Stimulated activated CD8-positive, alpha-beta memory T cell treated with anti-CD3 and anti-CD28 coated beads, Interleukin-4, amount 100 ng/mL, for 24 hours (primary cell): ENCODE measurements at places on chromosomes 3 and 15.
A peak's percentile ranks its signal among the peaks of the same experiment; 100 is the strongest.

GRCh38 chr15:67305506-67305905, 50.9 kb downstream of the IQCH start:
- DNase-seq: no peak

GRCh38 chr15:101453123-101454120, 36.1 kb downstream of the PCSK6 start:
- DNase-seq: no peak

GRCh38 chr3:33428734-33429133, 11.5 kb downstream of the UBP1 start:
- DNase-seq: no peak

- no peak for DNase-seq
Observed at GRCh38 chr15:60115579-60116380, 111.7 kb downstream of the FOXB1 start.

- no peak for DNase-seq
Observed at GRCh38 chr3:15309662-15310335, 22.6 kb downstream of the SH3BP5 start.

- no peak for DNase-seq
Observed at GRCh38 chr3:15798533-15799245, 910 bp upstream of the ANKRD28 start.

DNA sequence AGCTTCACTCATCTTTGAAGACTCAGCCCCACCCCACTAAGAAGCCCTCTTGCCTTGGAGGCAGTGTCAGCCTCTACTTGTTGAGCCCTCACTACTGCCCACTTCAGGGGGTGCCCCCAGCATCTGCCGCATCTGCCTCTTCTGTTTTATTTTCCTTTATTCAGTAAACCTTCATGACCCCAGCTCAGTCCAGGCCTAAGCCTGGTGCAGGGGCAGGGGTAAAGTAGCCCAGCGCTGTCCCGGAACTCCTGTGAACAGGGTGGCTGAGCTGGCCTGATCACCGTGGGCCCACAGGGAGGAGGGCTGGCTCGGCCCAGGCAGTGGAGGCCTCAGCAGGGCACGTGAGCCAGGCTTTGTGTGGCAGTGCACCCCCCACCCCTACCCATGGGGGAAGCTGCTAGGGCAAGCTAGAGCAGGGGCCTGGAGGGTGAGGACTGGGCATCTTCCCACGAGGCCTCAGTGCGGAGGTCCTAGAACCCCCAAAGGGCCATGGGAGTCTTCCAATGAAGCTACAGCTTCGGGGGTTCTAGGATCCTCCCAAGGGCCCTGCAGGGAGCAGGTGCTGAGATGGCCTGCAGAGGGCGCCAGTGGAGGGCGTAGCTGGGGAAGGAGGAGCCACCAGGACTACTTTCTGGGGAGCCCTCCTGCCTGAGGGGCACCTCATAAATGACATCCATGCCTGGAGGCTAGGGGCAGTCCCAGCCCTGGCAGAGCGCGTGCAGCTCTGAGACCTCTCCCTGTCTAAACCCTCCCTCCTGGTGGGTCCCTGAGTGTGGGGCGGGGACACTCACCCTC, 36.0 kb downstream of the TSPAN3 start:
- peak; percentile 38 for DNase-seq

- no peak for DNase-seq
Observed at GRCh38 chr3:122987736-122988319, 39.7 kb downstream of the SEMA5B start.

GRCh38 chr3:162094301-162094700, 597.7 kb downstream of the OTOL1 start:
- no peak for DNase-seq

- no peak for DNase-seq
Observed at GRCh38 chr15:92833106-92833433, 67.1 kb upstream of the CHD2 start.

DNA sequence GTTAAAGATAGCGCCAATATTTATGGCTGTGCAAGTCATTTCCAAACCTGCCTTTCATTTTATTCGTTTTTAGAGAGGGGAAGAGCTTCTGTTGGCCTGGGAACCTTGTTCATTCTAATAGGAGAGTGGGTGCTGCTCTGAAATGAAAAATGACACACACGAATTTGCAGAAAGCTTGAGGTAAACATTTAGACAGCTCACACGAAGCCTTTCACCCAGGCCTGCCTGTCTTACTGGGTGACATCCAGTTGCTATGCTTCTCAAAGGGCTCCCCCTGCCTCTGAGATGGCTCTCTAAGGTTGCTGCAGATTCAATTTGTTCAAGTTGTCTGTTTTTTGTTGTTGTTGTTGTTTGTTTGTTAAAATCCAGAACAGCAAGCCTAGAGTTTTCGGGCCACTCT, 18.2 kb downstream of the PEX5L start:
- DNase-seq: no peak

GRCh38 chr3:155352900-155353490, 59.5 kb upstream of the STRIT1 start:
- DNase-seq: no peak

DNA sequence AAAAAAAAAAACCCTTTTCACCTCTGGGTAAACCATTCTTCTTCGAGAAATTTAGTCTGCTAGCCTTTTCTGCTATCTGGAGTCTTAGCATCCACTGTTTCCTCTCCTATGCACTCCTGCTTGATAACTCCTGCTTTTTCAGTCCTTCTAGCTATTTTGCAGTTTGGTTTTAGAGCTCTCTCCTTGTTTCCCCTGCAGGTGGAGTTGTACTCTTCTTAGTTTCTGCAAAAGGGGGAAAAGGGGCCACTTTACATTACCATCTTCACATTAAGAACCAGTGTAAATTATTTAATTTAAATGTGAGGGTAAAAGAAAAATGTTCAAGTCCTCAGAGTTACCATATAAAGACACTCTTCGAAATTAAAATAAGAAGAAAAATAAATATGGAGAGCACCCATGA, 23.6 kb upstream of the MYLK start:
- DNase-seq: no peak

GRCh38 chr3:147361454-147362420, 44.6 kb downstream of the ZIC4 start:
- DNase-seq: peak; percentile 4

- no peak for DNase-seq
Observed at GRCh38 chr3:140443073-140443472, 234.8 kb upstream of the TRIM42 start.

- DNase-seq: no peak
Observed at GRCh38 chr15:28044121-28044672, 54.9 kb downstream of the OCA2 start.

DNA sequence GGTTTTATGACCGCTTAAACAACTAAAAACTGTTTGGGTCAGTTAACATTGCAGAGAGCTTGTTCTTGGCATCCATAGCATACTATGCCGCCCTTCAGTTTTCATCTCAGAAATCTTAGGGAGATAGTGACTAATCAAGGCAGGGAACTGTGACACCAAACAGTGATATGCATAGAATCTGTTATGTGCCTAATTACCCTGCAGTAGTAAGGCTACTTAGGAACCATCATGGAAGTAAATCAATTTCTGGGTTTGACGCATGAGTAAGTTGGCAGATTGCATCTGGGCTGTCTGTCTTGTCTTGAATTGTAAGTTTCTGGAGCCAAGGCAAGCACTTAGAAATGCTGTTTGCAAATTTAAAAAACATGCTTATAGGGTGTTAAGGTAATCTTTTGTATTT, 22.5 kb downstream of the KCTD6 start:
- no peak for DNase-seq

DNA sequence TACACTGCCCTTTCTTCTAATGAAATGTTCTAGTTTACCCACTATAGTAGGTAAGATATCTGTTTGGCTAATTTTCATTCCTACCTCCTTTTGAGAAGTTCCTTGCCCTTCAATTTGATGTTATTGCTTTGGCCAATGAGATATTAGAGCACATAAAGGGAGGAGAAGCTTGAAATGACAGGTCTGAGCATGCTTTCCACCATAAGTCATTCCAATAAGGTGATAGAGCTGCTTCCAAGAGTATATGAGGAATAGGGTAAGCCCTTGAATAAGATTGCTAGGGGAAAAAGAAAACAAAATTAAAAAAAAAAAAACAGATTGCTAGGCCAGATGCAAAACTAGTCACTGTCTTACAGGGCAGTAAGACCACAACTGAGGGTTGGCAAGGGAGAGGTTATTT, 78.9 kb upstream of the TRIM42 start:
- DNase-seq: no peak

- no peak for DNase-seq
Observed at GRCh38 chr3:98650971-98651779, 57.8 kb upstream of the CPOX start.

DNA sequence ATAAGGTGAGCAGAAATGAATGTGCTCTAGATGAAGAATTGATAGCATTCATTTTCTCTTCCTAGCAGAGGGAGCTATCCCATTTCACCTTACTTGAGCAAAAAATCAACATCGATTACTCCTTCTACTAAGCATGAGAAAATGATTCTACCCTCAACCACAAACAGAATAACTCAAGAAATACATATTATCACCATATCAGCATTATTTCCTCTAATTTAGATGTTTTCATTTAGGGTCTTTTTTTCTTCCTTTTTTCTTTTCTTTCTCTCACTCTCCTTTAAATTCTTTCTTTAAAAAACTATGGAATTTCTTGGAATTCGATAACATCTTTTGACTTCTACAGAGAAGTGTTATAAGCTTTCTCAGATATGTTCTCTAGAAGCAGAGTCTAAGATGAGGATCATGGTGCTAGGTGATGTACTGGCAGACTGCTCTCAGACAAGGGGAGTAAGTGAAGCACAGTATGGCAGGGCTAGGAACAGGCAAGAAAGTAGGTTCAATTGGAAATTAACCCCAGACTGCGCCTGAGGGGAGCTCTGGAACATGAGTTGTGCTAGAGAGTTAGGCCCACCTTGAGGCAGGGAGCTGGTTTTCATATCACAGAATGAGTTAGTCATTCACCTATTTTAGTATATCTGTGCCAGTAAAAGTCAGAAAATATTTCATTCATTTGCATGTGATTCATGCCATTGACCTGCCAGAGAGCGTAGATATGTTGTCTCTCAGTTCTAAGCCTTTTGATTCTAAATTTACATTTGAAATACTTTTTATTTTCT, 279.2 kb upstream of the KCNH8 start:
- DNase-seq: no peak

- DNase-seq: no peak
Observed at GRCh38 chr3:59766200-59766872, 716.5 kb upstream of the CFAP20DC start.

DNA sequence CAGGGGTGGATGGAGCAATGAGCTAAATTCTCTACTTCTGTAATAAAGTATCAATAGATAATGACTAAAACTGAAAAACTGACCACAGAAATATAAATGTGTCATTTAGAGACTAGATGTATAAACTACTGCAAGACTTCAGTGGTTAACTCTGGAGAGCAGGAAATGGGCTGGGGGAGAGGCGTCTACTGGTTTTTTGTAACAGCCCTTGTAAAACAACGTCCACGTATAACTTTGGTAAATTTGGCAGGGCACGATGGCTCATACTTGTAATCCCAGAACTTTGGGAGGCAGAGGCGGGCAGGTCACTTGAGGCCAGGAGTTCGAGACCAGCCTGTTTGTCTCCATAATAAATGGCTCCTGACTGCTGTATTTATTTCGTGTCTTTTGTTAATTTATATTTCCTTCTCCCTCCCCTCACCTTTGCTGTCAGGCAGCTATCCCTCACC, 12.5 kb downstream of the RAB27A start:
- DNase-seq: no peak

DNA sequence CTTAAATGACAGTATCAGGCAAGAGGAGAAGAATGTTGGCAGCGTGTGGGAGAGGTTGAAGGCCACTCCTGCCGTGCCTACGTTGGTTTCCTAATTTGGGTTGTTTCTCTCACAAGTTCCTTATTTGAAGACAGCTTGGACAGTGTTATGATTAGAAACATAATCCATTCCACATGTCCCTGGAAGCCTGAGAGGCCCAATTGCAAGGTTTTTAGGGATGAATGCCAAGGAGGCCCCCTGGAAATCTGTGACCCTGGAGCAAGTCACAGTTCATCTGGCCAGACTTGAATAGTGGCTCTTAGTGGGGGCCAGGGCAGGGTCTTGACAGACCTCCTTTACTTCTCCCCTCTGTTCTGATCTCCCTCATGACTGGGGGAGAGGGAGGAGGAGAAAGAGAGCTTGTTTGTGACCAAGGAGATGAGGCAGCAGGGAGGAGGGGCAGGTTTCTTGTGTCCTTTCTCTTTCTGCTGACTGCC, 584.4 kb upstream of the TBL1XR1 start:
- no peak for DNase-seq

DNA sequence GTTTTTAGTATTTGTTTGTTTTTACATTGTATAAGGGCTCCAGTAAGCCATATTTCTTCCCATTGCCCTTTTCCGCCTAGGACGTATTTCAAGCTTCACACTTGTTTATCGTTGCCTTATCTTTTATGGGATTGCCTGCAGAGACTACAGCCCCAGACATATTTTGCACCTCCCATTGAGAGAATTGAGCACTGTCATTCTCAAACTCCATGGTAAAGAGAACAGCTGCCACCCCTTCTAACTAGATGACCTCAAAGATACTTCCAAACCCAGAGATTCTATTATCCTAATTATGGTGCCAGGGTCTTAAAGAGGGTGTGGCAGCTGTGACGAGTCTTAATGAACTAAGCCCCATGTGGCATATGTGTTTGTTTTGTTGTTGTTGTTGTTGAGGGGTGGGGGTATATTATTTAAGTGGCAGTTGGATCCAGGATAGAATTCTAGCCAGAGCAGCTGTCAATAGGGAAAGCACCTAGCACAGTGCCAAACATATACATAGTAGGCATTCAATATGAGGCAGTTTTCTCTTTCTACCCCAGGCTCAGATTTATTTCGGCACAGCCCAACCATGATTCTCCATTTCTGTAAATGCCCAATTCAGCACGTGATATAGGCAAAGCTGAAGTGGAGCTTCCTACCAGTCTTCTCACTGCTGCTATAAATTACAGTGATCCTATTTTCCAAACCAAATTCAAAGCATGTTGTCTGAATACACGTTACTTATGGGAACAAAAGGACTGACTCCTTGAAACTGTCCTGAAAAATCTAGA, 932 bp upstream of the TP53BP1 start:
- no peak for DNase-seq

GRCh38 chr3:195151866-195152541, 119.0 kb downstream of the XXYLT1 start:
- DNase-seq: no peak

DNA sequence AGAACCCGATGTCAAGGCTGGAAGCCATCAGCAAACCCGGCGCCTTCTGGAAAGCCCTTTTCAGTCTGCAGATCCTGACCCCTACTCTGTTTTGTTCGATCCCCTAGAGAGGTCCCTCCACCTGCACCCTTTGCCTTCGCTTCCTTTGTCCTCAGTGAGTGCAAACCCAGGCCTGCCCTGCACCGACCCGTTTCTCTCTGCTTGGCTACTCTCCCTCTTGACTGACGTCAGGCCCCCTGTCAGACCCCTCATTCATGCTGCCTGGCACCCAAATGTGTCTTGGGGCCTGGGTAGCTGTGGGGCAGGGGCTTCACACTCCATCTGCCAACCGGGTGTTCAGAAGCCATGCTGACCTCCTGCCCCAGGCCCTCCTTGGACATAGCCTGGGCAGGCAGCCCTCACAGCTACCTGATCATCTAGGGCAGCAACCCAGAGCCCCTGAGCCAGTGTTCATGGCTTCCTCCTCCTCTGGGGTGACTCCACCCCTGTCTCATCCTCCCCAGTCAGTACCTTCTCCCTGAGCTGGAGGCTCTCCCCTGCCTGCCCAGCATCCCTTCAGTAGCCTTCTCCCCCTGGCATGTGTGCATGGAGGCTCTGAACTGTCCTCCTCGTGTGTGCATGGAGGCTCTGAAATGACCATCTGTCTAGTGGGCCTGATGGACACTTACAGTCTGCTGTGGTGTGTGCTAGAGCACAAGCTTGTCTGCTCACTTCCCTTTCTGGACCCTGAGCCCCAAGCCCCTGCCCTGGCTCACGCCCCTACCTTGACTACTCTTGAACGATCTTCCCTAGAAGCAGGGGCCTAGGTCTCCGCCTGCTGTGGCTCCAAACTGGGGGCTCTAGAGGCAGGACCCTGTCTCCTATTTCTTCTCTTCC, 69.4 kb downstream of the EXOG start:
- no peak for DNase-seq
